ENCODE measurements at places on chromosomes 7 and 10. TPM values are rescaled to one million over a fixed set of nuclear protein-coding genes. Genes with fewer than 3 reads are reported as not detected.
A peak's percentile ranks its signal among the peaks of the same experiment; 100 is the strongest.

DNA sequence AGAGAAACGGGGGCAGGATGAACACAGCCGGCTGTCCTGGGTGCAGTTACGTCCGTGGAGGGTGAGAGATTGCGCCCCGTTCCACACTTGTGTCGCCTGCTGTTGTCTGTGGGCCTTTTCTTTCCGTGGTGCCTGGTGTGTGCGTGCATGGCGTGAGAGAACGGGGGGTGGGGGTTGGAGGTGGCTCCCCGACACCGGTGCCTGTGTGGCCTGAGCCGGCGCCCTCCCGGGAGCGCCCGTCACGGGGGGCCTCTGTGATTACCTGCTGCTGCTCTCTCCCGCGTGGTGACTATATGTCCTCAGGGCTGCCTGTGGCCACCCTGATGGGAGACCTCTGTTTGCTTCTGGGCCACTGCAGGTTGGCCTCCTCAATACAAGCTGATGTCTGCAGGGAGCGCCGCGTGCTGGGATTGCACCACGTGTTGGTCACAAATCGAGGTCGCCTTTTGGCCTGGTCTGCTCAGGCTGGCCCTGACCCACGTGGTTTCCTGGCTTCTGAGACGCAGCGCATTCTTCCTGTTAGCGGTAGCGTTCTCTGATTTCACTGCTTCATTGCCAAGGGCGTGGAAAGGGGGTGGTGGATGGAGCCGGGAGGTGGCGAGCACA, 10.9 kb upstream of the AP5Z1 start:
- DNase-seq, result peak; percentile 80

GRCh38 chr7:31104361-31105255, 52.5 kb downstream of the ADCYAP1R1 start:
- DNase-seq, result peak; percentile 12

DNA sequence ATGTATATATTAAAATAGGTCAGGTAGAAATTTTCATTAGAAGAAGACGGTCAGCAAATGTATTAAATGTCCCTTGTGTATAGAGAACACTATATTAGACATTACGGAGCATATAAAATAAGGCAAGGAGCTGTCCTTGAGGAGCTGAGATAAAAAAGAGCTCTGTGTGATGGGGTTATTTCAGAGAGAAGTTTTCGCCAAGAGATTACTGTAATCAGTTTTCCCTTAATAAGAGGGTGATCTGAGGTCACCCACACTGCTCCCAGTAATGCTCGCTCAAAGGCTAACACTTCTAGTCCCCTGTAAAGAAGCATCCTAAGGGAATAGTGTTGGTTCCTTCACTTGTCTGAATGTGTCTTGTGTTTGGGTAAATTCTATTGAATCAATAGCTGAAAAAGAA, 86.7 kb upstream of the PRR15 start:
- no peak for DNase-seq

- DNase-seq, result no peak
These were observed 573.9 kb upstream of the PCDH15 start for GRCh38 chr10:55374917-55375316.

DNA sequence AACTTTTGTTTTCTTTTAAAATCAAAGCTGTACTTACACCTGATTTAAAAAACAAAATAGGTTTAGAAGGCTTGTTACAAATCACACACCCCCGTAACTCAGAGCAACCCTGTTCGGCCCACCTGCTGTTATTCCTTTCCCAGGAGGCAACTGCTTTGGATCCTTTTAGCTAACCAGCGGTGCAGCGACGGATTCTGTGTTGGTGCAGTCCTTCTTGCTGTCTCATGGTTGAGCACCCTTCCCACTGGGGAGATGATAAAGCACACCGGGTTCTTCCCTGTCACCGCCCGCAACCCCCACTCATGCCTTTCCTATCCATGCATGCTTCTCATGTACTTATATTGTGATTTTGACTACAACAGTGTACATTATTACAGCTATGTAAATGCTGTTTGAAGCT, 24.8 kb upstream of the MKI67 start:
- DNase-seq, result no peak

- no peak for DNase-seq
These were observed 32.4 kb upstream of the CCDC7 start for GRCh38 chr10:32413513-32413912.

The DRGX gene
- 0.17 TPM for total RNA-seq

DNA sequence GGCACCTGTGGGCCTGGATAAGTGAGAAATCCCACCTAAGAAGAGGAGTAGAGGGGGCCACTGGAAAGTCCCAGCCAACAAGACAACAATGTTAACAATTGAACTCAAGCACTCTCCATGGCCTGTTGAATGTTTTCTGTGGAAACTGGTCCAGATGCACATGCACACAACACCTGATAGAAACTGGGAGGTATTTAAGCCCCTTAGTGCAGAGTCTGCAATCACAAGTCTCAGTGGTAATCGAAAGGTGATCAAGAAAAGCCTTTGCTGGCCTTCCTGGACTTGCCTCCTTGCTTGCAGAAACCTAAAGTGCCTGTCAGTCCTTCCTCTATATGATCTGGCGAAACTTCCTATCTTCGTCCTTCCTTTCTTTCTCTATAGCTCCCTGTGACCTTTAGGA, 30.6 kb upstream of the HNRNPH3 start:
- DNase-seq, result no peak

DNA sequence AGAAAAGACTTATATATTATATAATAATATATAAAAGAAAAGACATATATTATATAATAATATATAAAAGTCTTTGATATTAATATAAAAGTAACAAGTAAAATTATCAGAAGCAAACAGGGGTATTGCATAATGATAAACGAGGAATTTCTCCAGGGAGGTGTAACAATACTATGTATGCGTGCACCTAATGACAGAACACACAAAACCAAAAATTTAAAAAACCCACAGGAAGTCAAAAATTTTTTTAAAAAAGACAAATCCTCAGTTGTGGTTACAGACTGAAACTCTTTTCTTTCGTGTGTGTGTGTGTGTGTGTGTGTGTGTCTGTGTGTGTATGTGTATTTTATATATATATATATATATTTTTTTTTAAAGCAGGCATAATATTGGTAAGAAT, 279.2 kb upstream of the DPP6 start:
- no peak for DNase-seq

GRCh38 chr10:29151005-29151404, 137.9 kb upstream of the LYZL1 start:
- no peak for DNase-seq

The GRID2IP gene
- total RNA-seq, result 0.30 TPM

- no peak for DNase-seq
These were observed 11.7 kb downstream of the NOBOX start for GRCh38 chr7:144391823-144392255.

DNA sequence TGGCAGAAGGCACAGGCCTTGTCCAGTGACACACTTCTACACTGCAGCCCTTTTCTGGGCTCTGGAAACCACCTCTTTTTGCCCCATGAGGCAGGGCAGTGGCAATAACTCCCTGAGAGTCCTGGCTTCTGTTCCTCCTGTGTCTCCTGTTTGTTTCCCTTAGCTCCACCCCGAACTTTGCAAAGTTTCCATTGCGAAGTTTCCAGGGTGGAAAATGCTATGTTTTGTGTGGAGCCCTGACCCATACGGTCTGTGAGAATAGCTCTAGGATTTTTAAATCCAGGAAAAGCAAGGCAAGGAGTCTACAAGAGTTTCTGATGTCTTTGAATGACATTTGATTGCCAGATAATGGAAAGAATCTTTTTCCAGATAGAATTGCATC, 92.2 kb upstream of the AKR1E2 start:
- DNase-seq, result no peak

- peak; percentile 23 for DNase-seq
These were observed 459 bp downstream of the CYCS start for GRCh38 chr7:25124465-25125136.

Measured in upper lobe of left lung (tissue), 6 donors.